ENCODE measurements at places on chromosomes 11 and 22.

GRCh38 chr11:67271541-67272284 is 5.4 kb downstream of the GRK2 start:
- peak; percentile 88 for DNase-seq

DNA sequence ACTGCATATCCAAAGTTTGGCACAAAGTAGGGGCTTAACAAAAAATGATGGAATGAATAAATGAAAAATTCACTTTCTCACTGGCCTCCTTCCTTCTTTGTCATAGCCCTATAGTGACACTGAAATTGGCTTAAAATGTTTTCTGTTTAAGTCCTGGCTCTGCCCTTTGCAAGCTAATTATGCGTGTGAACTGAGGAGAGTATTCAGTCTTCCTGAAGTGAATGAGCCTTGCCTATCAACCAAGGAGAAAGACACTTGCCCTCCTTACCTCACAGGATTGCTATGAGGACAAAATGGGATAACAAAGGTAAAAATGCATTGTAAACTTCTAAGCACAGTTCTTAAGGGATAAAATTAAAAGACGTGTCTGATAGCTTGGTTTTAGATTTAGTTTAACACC is 729.8 kb upstream of the ANO3 start:
- no peak for DNase-seq

GRCh38 chr11:102914238-102915043 is 39.7 kb upstream of the MMP12 start:
- no peak for DNase-seq

GRCh38 chr11:12377106-12377823 is at the start of gene PARVA:
TSS of gene PARVA (plus strand) at chr11:12377571. CDS start at chr11:12377648, 77 bp downstream.
- DNase-seq, result no peak

- DNase-seq, result no peak
These were observed 45.9 kb upstream of the ARFGAP3 start for GRCh38 chr22:42902875-42903510.

DNA sequence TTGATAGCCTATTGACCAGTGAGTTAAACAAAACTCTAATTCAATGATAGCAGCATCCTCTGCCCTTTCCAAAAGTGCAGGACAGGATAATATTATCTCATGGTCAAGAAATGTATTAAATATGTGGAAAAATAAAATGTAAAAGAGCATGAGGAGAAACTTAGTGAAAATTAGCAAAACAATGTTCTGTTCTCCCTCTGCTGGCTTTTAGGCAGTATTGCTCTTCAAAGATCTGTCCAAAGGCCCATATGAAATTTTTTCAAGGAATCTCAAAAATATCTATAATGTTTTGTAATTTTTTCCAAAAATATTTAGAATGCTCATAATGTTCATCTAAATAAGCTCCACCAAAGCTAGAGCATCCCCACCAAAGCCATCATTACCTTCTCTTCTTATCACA is 8.3 kb upstream of the ARL14EP start:
- DNase-seq, result no peak

- DNase-seq, result peak; percentile 57
These were observed 5.1 kb upstream of the SEPTIN5 start for GRCh38 chr22:19709063-19709769.

GRCh38 chr11:35950082-35950481 is 6.2 kb downstream of the LDLRAD3 start:
- DNase-seq, result no peak

DNA sequence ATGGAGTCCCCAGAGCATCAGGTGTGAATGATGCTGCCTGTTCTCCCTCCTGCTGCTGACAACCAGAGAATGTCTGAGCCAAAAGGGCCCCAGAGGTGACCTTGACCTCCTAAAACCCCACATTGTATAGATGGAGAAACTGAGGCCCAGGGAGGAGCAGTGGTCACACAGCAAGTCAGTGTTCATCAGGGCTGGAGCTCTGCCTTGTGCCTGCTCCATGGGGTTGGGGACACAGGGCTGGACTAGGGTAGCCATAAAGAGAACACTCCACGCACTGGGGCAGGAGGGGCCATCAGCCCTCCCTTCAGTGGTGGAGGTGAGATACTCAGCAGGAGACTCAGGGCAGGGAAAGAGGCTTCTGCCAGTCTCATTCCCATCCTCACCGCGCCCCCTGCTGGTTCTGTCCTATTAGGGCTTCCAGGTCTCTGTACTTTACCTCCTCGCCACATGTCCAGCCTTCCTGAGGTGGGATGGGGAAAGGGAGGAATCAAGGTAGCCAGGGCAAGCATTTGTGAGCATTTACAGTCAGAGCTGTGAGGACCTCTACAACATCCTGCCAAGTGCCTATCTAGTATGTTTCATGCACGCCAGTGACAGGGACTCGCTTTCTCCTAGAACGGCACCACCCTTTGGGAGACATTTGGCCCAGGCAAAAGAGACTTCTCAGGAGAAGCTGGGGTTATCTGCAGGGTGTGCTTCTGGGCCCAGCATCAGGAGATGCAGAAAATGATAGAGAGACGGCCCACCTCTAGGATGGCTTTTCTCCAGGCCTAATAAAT is 43.2 kb downstream of the NEU3 start:
- peak; percentile 93 for DNase-seq

DNA sequence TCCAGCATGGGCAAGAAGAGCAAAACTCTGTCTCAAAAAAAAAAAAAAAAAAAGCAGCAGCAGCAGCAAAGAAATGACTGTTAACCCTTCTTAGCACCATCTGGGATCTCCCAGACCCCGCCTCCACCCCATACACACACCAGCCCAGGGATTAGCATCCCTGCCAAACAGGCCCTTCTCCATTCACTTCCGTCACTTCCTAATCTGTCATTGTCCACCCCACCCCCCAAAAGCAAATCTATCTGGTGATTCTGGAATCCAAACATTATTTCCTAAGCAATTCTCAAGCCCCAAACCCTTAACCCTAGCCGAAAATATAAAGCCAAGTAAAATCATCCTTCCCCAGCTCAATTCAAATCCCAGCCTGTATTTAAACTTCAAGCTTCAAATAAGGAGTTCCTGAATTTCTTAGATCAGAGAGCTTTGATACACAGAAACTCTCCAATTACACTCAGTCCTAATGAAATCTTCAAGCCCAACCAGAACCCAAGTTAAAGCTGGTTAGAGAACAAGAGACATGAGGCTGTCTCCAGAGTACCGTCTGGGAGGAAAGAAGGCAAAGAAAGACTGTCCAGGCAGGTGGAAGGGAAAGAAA is 6.0 kb upstream of the AHNAK start:
- DNase-seq, result no peak

DNA sequence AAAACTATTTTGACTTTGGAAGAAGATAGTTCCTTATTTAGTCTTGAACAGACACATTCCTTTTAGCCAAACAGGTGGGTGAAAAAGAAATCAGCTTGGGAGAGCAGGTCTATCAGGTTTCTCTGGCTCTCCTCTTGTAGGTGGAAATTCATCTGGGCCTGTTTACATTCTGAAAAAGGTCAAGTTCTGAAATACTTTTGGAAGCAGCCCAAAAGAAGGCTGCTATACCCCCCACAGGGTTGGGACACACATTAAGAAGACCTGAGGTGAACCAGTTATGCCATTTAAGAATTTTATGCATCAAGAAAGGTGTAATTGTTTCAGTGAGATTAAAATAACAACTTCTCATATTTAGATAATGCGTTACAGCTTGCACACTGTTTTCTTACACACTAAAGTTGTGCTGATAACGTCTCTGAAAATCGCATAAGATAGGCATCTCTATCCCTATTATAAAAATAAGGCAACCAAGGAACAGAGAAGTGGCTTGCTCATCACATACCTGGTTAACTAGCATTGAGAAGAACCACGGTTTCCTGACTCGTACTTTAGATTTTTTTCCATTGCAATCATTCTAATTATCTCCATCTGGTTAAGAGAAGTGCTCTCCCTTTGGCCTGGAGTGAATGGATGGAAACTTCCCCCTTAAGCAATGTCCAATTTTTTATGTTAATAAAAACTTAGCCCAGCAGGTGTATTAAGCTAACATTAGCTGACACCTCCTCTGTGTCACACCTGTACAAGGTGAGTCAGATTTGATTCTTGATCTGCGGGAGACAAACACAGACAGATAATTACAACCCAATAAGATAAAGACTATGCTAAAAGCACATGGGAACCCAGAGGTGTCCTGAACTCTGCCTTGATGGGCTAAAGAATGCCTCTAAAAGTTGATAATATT is 60.5 kb upstream of the UCP3 start:
- no peak for DNase-seq

GRCh38 chr11:111409915-111410314 is 30.8 kb upstream of the POU2AF1 start:
- DNase-seq, result no peak

GRCh38 chr22:40182231-40182835 is 4.6 kb downstream of the TNRC6B start:
- no peak for DNase-seq

- DNase-seq, result no peak
These were observed 68.9 kb upstream of the SEPTIN5 start for GRCh38 chr22:19645391-19645790.

GRCh38 chr11:116473206-116473769 is 299.5 kb downstream of the BUD13 start:
- no peak for DNase-seq

DNA sequence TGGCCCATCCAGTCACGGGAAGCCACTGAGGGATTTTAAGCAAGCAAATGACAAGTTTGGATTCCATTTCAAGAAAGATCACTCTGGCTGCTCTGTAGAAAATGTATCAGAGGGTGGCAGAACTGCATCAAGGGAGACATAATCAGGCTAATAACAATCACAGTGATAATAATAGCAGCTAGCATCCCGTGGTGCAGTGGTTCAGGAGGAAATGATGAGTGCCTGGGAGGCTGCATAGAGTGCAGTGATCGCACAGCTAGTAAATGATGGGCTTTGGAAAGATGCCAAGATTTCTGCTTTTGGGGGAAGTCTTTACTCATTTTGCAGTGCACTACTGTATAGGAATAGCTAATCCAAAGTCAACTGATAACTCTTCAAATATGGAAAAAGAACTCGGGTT is 35.8 kb downstream of the TNRC6B start:
- DNase-seq, result peak; percentile 23

- DNase-seq, result no peak
These were observed 5.5 kb downstream of the C11orf21 start for GRCh38 chr11:2295971-2296912.

GRCh38 chr11:460331-461199 is 10.5 kb downstream of the PTDSS2 start:
- no peak for DNase-seq

GRCh38 chr11:61297746-61298145 is 2.6 kb upstream of the VWCE start:
- DNase-seq, result no peak

DNA sequence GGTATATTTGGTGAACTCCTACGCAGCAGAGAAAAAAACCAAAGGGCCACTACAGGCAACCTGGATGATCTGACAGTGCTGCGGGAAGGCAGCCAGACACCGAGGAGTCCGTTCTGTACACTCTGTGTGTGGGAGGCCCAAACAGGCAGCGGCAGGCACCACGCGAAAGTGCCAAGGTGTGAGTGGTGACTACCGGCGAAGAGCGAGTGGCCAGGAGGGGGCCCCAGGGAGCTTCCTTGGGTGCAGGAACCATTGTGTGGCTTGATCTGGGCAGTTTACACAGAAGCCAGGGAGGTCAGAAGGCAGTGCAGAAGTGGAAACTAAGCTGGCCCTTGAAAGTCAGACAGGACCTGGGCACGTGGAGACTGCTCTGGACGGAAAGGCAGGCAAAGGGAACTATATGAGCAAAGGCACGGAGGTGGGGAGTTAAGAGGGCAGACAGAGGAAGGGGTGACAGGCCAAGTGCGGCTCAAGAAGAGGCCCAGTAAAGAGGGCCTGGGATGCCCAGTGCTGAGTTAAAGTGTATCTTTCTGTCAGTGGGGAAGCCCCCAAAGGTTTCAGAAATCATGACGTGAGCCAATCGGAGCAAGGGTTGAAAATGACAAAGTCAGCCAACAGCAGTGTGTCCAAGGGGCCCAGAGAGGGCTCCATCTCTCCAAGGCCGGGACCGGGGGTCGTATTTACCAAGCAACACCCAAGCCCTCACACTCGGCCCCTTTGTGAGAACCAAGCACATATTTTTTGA is 10.6 kb downstream of the TMEM184B start:
- DNase-seq, result peak; percentile 51

DNA sequence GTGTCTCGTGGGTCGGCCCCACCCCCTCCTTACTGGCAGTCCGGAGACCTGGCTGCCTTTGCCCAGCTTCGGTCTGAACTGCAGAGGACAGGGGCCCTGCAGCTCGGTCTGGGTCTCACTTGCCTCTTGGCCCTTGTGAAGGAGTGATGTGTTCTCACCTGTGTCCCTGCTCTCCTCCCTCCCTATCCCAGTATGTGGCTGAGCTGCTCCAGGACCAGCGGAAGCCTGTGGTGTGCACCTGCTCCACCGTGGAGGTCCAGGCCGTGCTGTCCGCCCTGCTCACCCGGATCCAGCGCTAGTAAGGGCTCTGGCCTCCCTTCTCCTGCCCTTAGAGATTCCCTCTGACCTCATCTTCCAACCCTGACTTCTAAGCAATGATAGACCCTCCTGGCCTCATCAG is 35.7 kb upstream of the RAB1B start:
- DNase-seq, result no peak

DNA sequence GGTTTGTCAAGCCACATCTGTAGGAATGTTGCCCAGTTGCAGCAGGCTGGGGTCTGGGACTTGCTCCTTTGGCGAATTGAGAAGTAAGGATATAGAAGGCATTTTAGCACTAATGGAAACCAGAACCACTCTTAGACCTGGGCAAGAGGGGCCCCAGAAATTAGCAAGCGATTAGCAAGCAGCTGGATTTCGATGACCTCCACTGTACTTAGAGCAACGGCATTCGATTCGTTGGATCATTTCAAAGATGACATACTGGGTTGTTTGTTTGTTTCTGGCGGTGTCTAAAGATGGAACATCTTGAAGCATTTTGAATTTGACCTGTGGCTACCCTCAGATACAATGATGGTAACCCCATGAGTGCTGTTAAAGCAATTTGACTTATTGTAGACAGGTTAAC is 1.2 kb upstream of the CDPF1 start:
- no peak for DNase-seq

DNA sequence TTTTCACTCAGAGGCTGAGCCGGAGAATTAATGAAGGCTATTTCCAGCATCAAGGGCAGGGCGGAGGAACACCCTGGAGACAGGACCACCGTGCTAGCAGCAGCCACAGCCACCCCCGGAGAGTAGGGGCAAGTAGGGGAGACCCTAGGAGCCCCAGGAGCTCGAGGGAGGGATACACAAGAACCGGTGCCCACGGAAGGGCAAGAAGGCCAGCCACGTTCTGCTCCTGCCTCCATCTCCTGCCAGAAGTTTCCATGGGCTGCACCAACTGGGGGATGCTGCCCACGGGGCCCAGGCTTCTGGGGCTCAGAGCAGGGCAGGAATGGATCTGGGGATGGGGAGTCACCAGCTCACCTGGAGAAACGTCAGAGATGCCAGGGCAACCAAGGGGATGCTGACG is 626.8 kb downstream of the TBC1D22A start:
- DNase-seq, result no peak

DNA sequence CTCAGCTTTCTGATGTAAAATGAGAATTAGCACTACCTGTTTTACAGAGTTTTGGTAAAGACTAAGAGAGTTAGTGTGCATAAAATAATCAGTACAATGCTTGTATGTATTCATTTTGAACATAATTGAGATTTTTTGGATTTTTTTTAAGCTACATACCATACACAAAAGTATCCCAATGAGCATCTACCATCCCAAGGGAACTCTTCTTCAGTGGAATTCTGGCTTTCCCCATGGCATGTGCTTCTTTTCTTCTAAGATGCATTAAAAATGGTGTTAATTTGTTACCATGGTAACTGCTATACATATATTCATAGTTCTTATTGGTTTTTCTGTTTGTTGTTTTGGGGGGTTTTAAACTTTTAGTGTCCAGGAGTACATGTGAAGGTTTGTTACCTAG is 17.7 kb downstream of the OR8D1 start:
- no peak for DNase-seq
